DMS 273 treated with DMSO at 0.1 percent for 48 hours (cell line): ENCODE measurements at places on chromosomes 16 and 17.
A peak's percentile ranks its signal among the peaks of the same experiment; 100 is the strongest.

DNA sequence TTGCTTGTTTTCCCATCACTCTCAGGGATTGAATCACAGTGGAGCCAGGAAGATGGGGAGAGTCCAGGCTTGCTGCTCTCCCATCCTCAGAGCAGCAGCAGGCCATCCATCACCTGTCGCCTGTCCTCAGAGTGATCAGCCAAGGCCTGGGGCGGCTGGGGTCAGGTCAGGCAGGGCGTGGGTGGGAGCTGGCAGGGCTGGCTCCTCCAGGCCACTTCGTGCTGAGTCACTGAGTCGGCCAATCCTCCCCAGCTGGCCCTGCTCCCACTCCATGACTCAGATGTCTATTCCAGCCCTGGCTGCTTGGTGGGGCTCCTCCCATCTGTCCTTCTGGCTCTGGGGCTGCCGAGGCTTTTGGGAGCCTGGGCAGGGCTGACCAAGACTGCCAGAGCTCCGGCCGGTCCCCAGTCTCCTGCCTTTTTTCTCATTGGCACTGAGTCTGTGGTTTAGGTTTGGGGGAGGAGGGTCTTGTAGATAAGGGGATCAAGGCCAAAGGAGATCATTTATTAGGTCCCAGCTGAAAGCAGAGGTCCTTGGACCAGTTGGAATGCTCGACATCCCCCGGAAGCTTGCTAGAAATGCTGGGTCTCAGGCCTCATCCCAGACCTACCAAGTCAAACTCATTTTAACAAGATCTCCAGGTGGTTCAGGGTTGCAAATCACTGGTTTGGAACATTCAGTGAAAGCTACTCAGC is 72.7 kb downstream of the ABCC1 start:
- peak; percentile 64 for DNase-seq

GRCh38 chr17:71176331-71176730 is 944.5 kb upstream of the SOX9 start:
- no peak for DNase-seq

- DNase-seq: no peak
Observed at GRCh38 chr16:54283725-54284318, 2.8 kb downstream of the IRX3 start.

DNA sequence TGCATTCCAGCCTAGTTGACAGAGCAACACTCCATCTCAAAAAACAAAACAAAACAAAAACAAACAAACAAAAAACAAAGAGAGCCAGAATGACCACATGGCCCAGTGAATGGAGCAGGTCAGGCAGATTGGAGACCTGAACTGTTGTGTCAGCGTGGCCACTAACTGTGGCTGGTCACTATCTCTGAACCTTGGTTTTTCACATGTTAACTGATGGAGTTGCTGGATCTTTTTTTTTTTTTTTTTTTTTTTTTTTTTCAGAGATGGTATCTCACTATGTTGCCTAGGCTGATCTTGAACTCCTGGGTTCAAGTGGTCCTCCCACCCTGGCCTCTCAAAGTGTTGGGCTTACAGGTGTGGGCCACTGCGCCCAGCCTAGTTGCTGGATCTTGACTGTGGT is 31.8 kb downstream of the RHBDL3 start:
- no peak for DNase-seq

DNA sequence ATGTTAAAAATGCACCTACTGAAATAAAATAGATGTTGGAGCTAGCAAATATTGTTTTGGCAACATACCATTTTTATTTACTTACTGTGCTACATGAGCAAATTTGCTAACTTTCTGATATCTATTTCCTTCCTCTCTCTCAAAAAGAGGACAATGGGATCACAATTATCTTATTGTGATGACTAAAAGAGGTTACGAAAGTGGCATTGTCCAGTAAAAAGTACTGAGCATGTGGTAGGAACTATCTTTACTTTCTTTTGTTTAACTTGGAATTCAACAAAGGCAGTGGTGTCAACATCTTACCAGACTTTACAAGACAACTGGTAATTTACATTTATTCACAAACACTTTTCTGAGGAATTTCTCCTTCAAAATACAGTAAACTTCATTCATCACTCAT is 1542.6 kb upstream of the CDH8 start:
- DNase-seq: no peak

- DNase-seq: no peak
Observed at GRCh38 chr17:77825621-77826020, 132.9 kb upstream of the TNRC6C start.

- no peak for DNase-seq
Observed at GRCh38 chr17:21371511-21372081, 4.6 kb upstream of the KCNJ12 start.
